ENCODE measurements at places on chromosomes 13 and 19. TPM values are rescaled to one million over a fixed set of nuclear protein-coding genes. Genes with fewer than 3 reads are reported as not detected.

Gene FCHO1
- 45.8 TPM for total RNA-seq

GRCh38 chr13:75492389-75492788 lies 10.4 kb upstream of the TBC1D4 start:
- no peaks in the 10 kb centered on the region for H3K36me3 ChIP-seq
- no peaks in the 10 kb centered on the region for H3K27me3 ChIP-seq
- peaks cover 5% of the 10 kb centered on the region for H3K4me1 ChIP-seq
- no peak overlapping the region for H3K4me3 ChIP-seq
- H3K27ac ChIP-seq, result no peak overlapping the region

GRCh38 chr19:17255150-17255621 lies 9.4 kb downstream of the USHBP1 start:
- DNase-seq, result no peak
- no peaks in the 10 kb centered on the region for H3K36me3 ChIP-seq
- no peaks in the 10 kb centered on the region for H3K4me1 ChIP-seq
- no peaks in the 10 kb centered on the region for H3K27me3 ChIP-seq

GRCh38 chr19:848386-848921 lies 3.6 kb upstream of the ELANE start:
- H3K36me3 ChIP-seq, result no peaks in the 10 kb centered on the region
- no peak overlapping the region for H3K27ac ChIP-seq
- H3K27me3 ChIP-seq, result no peaks in the 10 kb centered on the region
- peaks cover 2% of the 10 kb centered on the region for H3K4me1 ChIP-seq

Gene CNMD
- total RNA-seq, result 0.35 TPM

GRCh38 chr13:109332506-109333499 lies 453.6 kb downstream of the IRS2 start:
- H3K36me3 ChIP-seq, result no peaks in the 10 kb centered on the region
- H3K27ac ChIP-seq, result no peak overlapping the region
- DNase-seq, result no peak
- H3K4me1 ChIP-seq, result no peaks in the 10 kb centered on the region
- H3K27me3 ChIP-seq, result no peaks in the 10 kb centered on the region

- H3K27me3 ChIP-seq, result no peaks in the 10 kb centered on the region
- H3K27ac ChIP-seq, result no peak overlapping the region
- no peak for DNase-seq
- no peak overlapping the region for H3K4me3 ChIP-seq
- peaks cover 12% of the 10 kb centered on the region for H3K4me1 ChIP-seq
Measured at GRCh38 chr19:35127871-35128270, 7.0 kb downstream of the LGI4 start.

Gene VSTM2B
- not detected for total RNA-seq

Gene NKPD1
- 0.13 TPM for total RNA-seq

Data from GM12878 (cell line).